Lung microvascular endothelial cell (primary cell): ENCODE measurements at places on chromosomes 2 and 18. TPM values are rescaled to one million over a fixed set of nuclear protein-coding genes. Genes with fewer than 3 reads are reported as not detected.
A peak's percentile ranks its signal among the peaks of the same experiment; 100 is the strongest.

DNA sequence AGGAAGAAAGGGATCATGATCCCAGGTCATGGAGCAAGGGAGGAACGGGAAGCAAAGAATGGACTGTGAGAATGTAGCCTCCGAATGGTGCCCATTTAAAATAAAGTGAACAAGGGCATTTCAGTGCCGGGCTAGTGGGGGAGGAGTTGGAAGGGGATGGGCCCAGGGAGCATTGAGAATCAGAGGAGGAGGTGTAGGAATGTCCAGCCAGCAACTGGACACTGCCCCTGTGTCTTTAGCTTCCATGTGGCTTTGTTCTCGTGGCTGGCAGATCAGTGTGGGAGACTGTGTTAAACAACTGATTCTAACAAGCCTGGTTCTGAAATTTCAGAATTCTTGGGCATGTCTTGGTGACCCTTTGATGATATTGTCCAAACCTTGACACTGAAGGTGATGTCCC is 1.4 kb upstream of the RNF103 start:
- no peak for DNase-seq

DNA sequence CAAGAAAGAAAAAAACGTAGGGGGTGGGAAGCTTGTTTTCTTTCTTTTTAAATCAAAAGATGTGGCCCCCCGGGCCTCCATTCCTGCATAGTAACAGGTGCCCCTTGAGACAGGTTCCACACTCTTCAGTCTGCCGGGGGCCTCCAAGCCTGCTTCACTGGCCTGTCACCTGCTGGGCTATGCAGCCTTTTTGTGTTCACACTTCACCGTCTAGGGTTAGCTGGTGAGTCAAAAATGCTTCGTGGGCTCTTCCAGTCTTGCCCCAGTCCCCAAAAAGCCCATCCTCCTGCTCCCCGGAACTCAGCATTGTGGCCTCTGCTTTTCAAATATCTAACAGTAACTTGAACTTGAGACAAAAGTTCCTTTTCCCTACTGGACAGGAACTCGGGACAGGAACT is 67.9 kb downstream of the POLR1A start:
- no peak for DNase-seq

GRCh38 chr2:144137272-144137671 is 382.6 kb downstream of the ZEB2 start:
- DNase-seq, result no peak

The SLC9A4 gene
- total RNA-seq, result not detected in 2 replicates

The COL3A1 gene
- total RNA-seq, result 2.2 and 6.2 TPM in 2 replicates

DNA sequence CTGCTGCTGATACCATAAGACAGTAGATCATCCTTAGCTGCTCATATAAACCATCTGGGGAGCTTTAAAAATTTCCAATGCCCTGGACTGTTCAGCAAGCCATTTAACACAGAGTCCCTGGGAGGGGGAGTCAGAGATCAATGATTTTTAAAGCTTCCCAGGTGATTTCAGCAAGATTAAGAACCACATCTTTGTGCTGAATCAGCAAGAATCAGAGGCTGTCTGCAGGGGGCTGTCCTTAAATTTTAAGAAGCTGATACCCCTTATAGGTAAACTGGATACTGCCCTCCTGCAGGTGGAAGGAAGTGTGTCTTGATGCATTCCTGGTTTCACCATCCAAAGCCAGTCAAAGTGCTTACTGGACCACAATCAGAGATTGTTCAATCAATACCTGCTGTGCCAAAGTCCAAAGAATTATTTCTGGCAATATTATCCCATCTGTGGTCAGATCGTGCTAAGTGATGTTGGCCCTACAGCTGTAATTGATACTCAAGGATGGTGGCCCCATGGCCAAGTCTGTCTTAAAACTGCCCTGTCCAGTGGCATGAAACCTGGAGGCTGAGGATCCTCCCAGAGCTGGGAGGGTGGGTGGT is 72.2 kb downstream of the BCL2L11 start:
- DNase-seq, result no peak

DNA sequence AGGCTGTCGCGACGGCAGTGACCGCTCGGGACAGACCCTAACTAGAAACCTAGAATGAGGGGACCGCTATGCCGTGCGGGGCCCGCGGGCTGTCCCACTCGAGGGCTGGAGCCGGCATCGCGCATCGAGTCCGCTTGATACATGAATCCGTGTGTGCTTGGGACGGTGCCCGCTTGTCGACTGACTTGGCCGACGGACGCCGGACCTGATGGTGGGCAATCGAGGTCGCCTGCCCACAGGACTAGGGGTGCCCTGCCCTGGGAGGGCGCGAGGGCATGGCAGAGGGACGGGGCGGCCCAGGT is 749 bp upstream of the PTMA start:
- DNase-seq, result peak; percentile 68

DNA sequence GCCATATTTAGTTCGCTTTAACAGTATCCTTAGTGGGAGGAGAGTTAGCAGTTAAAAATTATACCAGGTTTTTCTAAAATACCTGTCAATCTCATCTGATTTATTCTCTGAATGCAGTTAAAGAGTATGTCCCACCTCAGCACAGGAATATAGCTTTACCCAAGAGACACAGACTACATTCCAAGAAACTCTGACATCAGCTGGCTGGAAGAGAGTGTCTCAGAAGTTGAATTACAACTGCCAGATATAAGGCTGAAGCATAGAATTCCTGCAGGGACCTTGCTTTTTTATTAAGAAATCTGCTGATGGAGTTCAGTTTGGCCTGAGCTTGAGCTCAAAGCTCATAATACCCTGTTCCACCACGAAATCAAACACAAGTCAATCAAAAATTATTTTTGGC is 25.4 kb upstream of the CNTNAP5 start:
- DNase-seq, result no peak

The RAMP1 gene
- total RNA-seq, result 0.44 TPM in 1 of 2 replicates, not detected in the other

The SAG gene
- total RNA-seq, result not detected in 2 replicates

The SP9 gene
- total RNA-seq, result not detected in 2 replicates

The DNMT3A gene
- 31.6 and 43.8 TPM in 2 replicates for total RNA-seq

DNA sequence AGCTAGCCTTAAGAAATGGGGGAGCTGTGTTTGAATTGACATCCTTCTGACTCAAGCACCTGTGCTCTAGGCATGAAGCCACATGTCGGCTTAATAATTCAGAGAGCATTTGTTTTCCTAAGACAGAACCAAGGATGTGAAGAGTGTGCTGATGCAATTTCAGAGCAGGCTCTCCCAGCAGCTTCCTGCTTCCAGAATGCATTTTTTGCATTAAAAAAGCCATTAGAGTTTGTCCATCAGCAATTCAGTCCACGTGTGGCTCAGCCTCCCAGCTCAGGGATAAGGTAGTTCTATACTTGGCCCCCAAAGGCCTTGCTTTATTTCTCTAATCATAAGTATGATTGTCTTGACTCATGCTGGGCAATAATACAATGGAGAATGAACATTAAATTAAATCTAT is 37.7 kb downstream of the DOCK10 start:
- no peak for DNase-seq

DNA sequence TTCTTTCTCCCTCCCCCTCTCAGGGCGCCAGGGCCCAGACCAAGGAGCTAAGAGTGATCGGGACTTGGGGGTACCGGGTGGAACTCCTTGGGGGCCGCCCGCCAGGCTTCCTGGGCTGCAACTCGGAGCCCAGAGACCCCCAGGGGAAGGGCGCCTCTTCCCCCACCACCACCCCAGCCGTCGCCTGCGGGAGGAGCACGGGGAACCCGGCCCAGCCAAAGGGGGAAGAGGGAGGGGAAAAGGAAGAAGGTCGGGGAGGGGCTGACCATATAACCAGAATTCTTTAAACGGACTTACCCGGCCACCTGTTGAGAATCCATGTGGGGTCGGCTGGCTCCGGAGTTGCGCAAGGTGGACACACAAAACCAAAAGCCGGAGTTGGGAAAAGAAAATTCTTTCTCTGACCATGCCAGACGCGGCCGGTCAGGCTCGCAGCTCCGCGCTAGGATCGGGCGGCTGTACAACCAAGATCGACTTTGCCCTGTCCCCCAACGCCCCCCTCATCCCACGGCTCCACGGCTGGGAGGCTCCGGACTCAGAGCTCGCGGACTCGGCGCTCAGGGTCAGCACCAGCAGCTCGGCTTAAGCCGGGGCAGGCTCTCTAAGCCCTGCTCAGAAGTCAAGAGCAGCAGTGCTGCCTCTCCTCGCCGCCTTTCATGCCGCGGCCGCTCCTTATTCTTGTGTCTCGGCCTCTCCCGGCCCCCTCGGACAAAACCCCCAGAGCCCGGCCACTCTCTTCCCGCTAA is 6.3 kb upstream of the SIX3 start:
- no peak for DNase-seq

GRCh38 chr18:56329536-56329935 is 308.9 kb downstream of the TXNL1 start:
- no peak for DNase-seq

GRCh38 chr2:161604901-161605300 is 19.3 kb upstream of the SLC4A10 start:
- no peak for DNase-seq

DNA sequence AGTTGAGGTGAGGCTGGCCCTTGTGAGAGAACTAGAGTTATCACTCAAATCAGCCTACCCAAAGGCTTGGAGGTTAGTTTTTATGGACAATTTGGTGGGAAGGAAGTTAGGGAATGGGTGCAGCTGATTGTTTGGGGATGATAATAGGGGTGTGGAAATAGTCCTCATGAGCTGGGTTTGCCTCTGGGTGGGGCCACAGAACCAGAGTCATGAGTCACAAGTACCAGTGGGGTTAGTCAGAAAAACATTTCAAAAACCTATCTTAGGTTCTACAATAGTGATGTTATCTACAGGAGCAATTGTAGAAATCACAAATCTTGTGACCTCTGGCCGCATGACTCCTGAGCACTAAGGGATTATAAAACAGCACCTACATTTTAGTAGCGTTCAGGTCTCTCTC is 630.1 kb upstream of the PIK3C3 start:
- no peak for DNase-seq
